ENCODE measurements at places on chromosomes 12 and 14. TPM values are rescaled to one million over a fixed set of nuclear protein-coding genes. Genes with fewer than 3 reads are reported as not detected.

Gene CYP27B1
- 0.97 TPM for total RNA-seq

Gene SAMD15
- total RNA-seq: 1.3 TPM

Gene ATP23
- total RNA-seq: 7.1 TPM

Gene KRT71
- not detected for total RNA-seq

- DNase-seq: no peak
Measured at GRCh38 chr12:3125674-3126073, 48.5 kb downstream of the TSPAN9 start.

DNA sequence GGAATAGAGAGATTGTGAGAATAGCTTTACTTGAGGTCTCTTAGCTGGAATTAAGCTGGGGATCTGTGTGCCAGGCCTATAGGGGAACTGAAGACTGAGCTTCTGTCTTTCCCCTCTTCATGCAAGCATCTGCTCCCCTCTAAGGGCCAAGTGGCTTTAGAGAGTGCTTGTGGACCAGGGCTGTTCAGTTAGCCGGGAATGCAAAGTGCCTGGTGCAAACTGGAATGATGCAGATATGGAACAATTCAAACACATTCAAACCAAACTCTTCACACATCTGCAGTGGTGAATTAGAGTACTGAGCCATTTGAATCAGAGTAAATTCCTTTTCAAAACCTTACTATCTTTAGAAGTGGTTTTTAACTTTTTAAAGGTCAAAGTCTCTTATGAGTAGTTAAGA lies 99.0 kb downstream of the LIN7A start:
- no peak for DNase-seq

GRCh38 chr12:116246490-116247179 lies 30.9 kb downstream of the MED13L start:
- no peak for DNase-seq

- no peak for DNase-seq
Measured at GRCh38 chr12:64506955-64507354, 55.0 kb downstream of the TBK1 start.

Data from fibroblast of villous mesenchyme (primary cell).